ENCODE measurements at places on chromosomes 2 and 18.

- peak; percentile 65 for DNase-seq
Measured at GRCh38 chr18:9417073-9417851, 58.1 kb upstream of the RALBP1 start.

- DNase-seq = no peak
Measured at GRCh38 chr2:16624436-16624780, 41.2 kb downstream of the CYRIA start.

DNA sequence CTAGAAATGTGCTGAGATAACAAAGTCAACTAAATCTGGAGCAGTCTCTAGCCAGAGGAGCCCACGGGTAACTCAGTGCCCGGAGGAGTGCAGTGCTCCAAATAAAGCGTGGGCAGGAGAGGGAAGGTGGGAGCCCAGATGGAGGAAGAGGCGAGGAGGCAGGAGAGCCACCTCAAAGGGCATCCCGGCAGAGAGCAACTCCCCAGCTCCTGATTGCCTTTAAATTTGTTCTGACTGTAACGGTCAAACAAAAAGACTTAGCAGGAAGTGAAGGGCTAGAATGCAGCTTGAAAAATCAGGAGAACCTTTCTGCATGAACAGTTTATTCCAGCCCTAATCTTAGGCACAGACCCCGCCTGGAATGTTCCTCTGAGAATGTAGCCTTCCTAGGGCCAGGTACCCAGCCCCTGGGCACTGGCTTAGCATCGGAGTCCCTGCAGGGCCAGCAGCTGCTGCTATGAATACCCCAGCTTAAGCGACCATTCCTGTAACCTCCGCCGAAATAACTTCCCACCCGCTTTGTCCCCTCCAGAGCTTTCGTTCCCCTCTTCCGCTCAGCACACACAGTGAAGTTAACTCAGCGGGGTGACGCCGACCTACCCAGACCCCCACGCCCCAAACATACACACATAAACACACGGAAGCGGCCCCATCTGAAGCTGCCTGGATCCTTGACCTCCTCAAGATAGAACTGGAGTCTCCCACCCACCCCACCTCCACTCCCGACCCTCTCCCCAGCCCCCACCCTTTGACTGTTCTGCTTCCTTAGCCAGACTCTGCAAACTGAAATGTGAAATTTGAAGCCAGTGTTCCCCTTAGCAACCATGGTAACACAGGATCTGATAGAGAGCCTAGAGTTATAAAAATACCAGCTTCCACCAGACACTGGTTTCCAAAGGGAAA lies 123.2 kb downstream of the SMAD7 start:
- peak; percentile 54 for DNase-seq

DNA sequence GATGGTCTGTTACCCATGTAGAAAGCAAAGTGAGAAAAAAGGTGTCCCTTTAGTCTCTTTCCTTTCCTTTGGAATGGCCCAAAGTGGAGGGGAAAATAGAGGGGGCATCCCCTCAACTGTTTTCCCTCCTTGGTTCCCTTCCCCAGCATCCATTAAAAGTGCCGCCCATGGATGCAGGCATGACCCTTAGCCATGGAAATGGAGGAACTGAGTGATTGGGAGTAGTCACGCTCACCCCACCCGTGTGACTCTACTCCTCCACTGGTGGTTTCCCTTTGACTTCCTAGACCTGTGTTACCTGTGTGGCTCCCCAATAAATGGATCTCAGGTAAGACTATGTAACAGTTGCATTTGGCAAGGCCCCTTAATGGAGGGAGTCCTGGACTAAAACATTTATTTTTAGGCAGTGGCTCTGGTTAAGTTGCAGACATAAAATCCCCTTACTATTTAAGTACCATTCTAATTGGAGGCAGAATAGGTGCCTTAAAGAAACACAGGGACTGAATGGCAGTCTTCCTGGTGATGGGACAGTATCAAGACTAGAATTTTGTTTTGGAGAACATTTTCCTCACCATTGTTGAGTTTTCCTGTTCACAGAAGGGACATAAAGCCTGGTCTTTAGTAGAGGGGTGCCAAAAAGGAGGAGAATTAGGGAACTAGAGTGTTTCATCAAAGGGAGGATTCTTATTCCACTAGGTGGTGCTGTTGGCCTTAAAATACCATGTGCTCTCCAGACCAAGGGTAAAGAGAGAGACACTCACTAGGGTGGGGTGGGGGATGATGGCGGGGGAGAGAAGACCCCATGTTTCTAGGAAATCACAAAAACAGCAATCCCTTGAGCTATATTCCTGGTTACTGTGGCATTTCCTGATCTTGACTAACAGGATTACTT lies 25.7 kb upstream of the PLA2R1 start:
- no peak for DNase-seq
